ENCODE measurements at places on chromosomes 13 and 19.
A peak's percentile ranks its signal among the peaks of the same experiment; 100 is the strongest.

DNA sequence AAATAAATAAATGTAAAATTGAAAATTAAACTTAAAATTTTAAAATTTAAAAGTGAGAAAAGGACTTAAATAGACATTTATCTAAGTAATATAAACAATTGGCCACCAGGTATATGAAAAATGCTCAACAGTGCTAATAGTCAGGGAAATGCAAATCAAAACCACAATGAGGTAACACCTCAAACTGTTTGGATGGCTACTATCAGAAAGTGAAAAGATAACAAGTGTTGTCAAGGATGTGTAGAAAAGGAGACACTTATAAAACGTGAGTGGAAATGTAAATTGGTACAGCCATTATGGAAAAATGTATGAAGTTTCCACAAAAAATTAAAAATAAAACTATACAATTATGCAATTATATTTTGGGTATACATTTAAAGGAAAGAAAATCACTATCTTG is 752.2 kb downstream of the EFNB2 start:
- no peak for DNase-seq

DNA sequence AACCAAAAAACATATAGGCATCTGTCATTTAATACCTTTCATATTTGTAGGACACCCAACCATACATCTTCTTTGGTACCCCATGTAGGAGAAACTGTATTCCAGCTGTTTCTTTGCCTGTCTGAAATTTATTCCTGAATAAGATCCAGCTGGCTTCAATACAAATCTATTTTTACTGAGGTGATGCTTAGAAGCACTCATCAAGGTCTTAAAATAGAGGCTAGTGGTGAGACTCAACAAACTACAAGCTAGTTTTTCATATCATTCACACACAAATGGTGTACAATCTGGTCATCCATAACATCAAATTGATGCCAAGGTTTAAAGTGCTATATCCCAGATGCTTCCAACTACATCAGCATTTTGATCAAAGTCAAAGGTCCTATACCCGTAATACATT is 1071.3 kb upstream of the MIR17HG start:
- DNase-seq: no peak

GRCh38 chr19:55478364-55478763 is 1.9 kb downstream of the ZNF628 start:
- DNase-seq: no peak

GRCh38 chr13:113740661-113741060 is 18.4 kb upstream of the TMEM255B start:
- no peak for DNase-seq

DNA sequence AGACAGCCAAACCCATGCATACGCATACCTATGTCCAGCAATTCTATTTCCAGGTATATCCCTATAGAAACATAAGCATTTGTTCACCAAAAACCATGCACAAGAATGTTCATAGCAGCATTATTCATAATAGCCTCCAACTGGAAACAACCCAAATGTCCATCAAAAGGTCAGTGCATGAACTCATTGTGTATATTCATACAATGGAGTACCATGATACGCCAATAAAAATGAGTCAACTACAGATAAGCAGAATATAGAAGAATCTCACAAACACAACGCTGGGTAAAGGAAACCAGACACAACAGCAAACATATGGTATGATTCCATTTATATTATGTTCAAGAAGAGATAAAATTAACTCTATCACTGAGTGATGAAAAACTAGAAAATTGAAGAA is 23.8 kb downstream of the DEDD2 start:
- DNase-seq: no peak

GRCh38 chr19:49554701-49555181 is 25.6 kb downstream of the NOSIP start:
- DNase-seq: peak; percentile 82

DNA sequence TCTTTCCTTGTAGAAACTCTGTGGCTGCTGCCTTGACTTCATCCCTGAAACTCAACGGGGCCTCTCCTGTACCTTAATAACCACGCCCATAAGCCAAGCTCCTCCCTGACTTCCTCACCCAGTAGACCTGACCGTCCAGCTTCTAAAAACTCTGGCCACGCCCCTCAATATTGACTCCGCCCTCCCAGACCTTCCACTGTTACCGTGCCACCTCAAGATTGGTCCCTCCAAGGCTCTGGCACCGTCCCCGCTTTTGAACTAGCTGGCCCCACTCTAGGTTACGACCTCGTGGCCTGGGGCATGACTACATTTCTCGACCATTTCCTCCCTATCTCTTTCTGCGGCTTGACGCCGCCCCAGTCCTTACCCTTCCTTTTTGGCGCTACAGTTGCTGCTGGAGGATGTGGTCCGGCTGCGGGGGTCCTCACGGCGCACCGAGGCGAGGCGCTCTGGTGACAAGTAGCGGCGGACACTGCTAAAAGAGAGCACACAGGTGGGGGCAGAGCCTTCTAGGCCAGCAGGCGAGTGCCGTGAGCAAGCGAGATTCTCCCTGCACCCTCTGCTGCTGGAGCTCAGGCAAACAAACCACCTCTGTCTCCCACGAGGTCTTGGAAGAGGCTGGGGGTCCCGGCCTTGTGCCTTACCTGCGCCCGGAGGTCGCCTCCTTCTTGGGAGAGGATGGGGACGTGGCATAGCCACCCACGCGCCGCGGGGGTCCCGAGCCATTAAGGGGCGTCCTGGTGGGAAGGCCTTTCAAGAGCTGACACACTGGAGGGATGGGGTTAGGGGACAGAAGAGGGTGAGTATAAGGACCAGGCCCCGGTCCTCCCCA is 2.3 kb upstream of the EML2 start:
- peak; percentile 90 for DNase-seq

- no peak for DNase-seq
These were observed 67.6 kb downstream of the MBNL2 start for GRCh38 chr13:97289514-97290298.

DNA sequence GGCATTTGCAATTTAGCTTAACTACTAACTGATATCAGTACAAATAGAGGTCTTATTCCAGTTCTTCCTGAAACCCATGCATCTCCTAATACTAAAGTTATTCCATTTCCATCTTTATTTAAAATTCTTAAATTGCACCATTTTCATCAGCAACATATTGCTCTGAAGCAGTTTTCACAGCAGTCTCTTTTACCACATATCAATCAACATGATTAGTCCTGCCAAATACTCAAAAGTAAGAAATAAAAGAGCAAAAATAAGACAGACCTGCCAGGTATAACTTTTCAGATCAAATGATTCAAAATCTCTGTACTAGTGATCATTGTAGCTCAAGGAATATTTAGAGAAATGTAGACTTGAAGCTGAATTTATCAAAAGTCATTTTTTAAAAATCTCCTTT is 141.7 kb downstream of the SLITRK1 start:
- no peak for DNase-seq

GRCh38 chr13:27967736-27968315 is 1.3 kb downstream of the CDX2 start:
- DNase-seq: no peak

GRCh38 chr13:94031609-94032008 is 447.9 kb downstream of the DCT start:
- no peak for DNase-seq

GRCh38 chr19:53879140-53880081 is 2.6 kb upstream of the PRKCG start:
- peak; percentile 91 for DNase-seq

- DNase-seq: no peak
These were observed 9.4 kb downstream of the BCL3 start for GRCh38 chr19:44757735-44758505.
